ENCODE measurements at places on chromosomes 4 and X. TPM values are rescaled to one million over a fixed set of nuclear protein-coding genes. Genes with fewer than 3 reads are reported as not detected.

GRCh38 chr4:6794189-6794588 lies 11.7 kb downstream of the KIAA0232 start:
- no peak for DNase-seq

DNA sequence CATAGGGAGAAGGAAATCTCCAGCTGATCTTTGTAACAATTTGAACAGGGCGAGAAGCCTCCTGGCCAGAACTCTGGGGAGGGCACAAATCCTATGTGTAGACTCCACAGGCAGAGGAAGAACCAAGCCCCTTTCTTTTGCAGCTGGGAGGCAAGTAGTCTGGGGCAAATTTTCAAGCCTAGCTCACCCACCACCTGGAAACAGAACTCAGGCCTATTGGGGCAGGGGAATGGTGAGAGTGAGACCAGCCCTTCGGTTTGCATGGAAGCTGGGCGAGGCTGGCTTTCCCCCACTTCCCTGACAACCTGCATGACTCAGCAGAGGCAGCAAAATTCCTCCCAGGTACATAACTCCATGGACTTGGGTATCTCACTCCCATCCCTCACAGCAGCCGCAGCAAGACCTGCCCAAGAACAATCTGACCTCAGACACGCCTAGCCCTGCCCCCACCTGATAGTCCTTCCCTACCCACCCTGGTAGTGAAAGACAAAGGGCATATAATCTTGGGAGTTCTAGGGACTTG lies 138.2 kb downstream of the EMCN start:
- no peak for DNase-seq

DNA sequence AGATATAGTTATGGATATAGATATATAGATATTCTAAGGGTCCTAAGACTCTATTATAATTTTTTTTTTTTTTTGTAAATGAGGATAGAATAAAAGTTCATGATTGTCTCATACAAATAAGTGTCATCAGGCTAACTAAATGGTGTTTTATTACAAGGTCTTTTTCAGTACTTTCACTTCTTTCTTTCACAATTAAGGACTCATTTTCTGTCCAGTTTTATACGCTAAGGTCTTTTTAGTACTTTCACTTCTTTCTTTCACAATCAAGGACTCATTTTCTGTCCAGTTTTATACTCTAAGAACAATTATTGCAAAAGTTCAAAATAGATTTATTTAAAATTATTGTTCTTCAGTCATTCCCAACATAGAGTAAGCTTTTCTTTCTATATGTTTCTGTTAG lies 32.7 kb downstream of the RUFY3 start:
- no peak for DNase-seq

DNA sequence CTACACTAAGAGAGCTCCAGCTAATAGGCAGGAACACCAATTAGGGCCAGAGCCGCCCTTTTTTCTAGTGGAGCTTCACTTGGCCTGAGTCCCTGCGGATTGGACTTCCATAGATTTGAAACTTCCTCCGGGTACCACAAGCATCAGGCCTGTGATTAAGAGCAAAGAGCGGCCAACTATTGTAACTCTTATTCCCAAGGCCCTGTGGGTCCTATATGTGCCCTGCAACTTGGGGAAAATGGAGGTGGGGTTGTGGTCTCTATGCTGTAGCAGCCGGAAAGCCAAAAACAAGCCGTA lies at the start of gene NCBP2L:
NCBP2L (plus strand) TSS at position 198 of the 297 bp plus-strand sequence. CDS start 16,488 bp downstream, outside the sequence.
- no peak for DNase-seq

- DNase-seq, result no peak
Observed at GRCh38 chr4:157980158-157980557, 192.7 kb downstream of the GASK1B start.

DNA sequence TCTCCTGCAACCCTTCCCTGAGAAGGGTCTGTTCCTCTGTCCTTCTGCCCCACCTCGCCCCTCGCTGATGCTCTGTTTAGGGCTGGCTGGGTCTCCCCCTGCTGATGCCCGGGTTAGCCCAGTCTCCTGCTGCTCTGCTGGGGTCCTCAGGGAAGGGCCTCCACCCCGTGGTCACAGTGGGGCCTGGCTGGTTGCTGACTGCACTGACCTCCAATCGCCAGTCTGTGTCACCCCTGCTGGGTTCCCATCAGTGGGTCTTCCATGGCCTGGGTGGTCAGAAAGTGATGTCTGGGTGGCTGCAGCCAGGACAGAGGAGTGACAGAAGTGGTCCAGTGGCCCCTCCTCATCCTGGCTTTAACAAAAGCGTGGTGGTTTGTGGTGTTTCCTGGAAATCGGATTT lies 44.7 kb downstream of the EVC start:
- no peak for DNase-seq

The AMBN gene
- total RNA-seq, result 0.15 TPM

DNA sequence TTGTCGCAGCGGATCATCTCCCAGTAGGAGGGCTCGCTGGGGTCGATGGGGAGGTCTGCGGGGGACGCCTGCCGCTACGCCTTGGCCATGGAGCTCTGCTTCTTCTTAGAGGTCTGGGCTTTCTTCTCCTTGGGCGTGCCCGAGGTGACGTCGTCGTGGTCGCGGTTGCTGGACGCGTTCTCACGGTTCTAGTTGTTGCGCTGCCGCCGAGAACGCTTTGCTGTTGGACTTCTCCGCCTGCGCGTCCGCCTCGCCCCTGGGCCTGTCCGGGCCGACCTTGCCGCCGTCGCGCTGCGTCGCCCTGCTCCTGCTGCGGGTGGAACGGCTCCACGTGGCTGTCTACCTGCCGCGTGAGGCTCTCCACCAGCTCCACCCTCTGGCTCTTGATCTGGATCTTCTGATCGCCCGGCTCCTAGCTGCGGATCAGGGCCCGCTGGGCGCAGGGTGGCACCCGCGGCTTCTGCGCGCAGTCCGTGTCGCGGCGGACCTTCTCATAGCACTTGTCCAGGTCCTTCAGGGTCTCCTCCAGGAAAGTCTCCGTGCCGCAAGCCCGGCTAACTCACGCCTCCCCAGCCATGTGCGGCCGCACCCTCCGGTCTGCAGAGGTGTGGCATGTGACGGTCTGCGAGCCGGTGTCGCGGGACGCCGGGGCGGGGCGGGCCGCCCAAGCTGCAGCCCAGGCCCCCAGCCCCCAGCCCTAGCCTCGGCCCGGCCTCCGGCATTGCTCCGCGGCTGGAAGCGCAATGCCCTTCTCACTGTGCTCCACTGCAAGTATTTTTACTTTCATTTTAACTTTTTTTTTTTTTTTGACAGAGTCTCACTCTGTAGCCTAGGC lies 40.5 kb upstream of the OGT start:
- DNase-seq, result no peak

DNA sequence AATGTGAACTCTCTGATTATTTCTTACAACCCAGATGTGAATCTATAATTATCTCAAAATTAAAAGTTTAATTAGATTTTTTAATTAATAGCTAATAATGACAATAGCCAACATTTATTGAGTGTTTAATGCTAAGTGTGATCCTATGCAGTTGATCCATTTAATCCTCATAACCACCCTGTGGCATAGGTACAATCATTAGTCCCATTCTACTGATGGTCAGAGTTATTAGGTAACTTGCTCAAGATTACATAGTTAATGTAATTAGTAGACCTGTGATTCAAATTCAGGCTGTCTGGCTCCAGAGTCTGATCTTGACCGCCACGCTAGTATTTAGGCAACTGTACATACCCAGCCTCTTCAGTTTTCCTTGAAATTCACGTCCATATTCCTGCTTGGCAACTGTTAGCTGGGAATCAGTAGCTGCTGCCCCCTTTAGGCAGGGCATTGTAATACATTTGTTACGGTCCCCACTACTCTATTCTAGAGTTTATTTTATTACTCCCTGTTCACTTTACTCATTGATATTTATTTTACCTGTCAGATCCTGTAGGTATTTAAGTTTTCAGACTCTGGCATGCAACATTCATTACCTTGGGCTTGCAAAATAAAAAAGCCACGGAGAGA lies 20.6 kb upstream of the TEC start:
- peak; percentile 7 for DNase-seq

The PNMA3 gene
- 2.9 TPM for total RNA-seq

GRCh38 chr4:129176864-129177263 lies 80.9 kb downstream of the C4orf33 start:
- DNase-seq, result no peak

The NR0B1 gene
- total RNA-seq, result not detected

The SH2D1A gene
- not detected for total RNA-seq

The SMIM10 gene
- total RNA-seq, result not detected

The HTN1 gene
- not detected for total RNA-seq

The USP51 gene
- total RNA-seq, result 6.6 TPM

The TCEAL2 gene
- 12.9 TPM for total RNA-seq

The MTHFD2L gene
- 22.1 TPM for total RNA-seq

The FAM53A gene
- 10.3 TPM for total RNA-seq

The SLC25A31 gene
- 0.21 TPM for total RNA-seq

The MUC7 gene
- not detected for total RNA-seq

The CXCL9 gene
- not detected for total RNA-seq

GRCh38 chrX:6383917-6384316 lies 151.0 kb downstream of the VCX3A start:
- DNase-seq, result peak; percentile 36

The CFAP97 gene
- 45.6 TPM for total RNA-seq

- DNase-seq, result no peak
Observed at GRCh38 chrX:43756076-43756475, 100.0 kb downstream of the MAOA start.

The ATP11C gene
- total RNA-seq, result 68.0 TPM

GRCh38 chr4:41361794-41362526 lies 105.2 kb downstream of the UCHL1 start:
- DNase-seq, result peak; percentile 20

The LDB2 gene
- 24.3 TPM for total RNA-seq

GRCh38 chr4:3320361-3321023 lies 27.7 kb downstream of the RGS12 start:
- no peak for DNase-seq

The SMARCA1 gene
- total RNA-seq, result 92.1 TPM

The KCND1 gene
- total RNA-seq, result 0.39 TPM

The GPR50 gene
- 2.2 TPM for total RNA-seq

All from neural progenitor cell (in vitro differentiated cells).